ENCODE measurements at places on chromosomes 3 and 15.

DNA sequence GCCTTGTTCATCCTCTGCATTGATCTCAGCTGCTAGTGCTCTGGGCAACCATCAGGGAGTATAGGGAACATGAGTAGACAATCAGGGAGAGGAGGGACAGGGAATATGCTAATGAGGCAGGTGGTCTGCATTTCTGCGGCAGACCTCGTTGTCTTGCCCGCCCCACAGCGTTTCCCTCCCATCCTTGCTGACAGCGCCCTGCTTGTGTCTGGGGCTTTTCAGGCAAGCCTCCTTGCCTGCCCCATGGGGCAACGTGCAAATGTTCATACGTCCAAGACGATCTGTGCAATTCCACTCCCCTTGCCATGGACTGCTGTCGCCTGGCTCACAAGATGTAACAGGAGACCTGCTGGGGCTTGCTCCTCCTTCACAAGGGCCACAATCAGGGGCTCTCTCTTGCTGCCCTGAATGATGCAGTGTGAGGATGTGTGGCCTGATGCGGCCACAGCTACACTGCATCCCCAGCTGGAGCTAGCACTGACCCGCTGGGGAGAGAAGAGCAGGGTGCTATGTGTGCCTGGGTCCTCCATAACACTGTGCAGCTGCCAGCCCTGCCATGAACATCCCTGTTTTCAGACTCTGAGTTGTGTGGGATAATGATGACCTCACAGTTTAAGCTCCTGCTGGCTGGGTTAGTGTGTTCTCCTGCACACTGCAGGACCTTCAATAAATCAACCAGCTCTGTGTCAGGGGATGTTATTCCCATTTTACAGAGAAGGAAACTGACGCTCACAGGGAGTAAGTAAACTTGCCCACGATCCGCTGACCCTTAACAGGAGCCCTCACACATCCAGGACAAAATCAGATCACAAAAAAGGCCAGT, 211.3 kb downstream of the KLF13 start:
- no peak for DNase-seq

DNA sequence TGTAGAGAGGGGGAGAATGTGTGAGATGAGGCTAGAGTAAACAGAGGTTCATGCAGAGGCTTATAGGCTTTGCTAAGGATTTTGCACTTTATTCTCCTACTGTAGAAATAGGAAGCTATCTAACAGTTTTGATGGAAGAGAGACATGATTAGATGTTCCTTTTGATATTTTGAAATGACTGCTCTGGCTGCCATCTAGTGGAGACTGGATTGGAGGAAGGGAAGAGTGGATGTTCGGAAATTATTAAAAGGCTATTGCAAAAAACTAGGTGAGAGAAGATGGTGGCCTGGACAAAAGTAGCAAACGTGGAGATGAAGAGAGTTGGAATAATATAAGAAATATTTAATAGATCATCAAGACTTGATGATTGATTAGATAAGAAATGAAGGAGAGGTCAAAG, 42.2 kb downstream of the SYN2 start:
- peak; percentile 14 for DNase-seq

- peak; percentile 58 for DNase-seq
Measured at GRCh38 chr3:146589899-146590508, 15.1 kb downstream of the PLSCR5 start.

DNA sequence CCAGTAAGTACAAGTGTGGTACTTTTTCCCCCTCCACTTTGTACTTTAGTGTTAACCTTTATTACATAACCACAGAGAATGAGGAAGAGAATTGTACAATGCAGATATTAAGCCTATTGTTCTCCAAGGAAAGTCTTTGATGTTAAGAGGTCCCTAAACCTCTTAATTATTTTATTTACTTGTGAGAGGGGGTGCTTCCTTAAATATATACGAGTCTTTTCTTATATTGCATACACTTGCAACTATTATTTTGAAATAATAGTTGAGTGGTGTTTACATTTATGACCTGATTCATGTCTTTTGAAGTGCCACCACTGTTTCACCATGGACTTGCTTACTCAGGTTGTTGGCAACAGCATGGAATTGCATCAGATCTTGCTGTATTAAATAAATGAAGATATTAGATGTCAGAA, 10.1 kb downstream of the USP3 start:
- no peak for DNase-seq

DNA sequence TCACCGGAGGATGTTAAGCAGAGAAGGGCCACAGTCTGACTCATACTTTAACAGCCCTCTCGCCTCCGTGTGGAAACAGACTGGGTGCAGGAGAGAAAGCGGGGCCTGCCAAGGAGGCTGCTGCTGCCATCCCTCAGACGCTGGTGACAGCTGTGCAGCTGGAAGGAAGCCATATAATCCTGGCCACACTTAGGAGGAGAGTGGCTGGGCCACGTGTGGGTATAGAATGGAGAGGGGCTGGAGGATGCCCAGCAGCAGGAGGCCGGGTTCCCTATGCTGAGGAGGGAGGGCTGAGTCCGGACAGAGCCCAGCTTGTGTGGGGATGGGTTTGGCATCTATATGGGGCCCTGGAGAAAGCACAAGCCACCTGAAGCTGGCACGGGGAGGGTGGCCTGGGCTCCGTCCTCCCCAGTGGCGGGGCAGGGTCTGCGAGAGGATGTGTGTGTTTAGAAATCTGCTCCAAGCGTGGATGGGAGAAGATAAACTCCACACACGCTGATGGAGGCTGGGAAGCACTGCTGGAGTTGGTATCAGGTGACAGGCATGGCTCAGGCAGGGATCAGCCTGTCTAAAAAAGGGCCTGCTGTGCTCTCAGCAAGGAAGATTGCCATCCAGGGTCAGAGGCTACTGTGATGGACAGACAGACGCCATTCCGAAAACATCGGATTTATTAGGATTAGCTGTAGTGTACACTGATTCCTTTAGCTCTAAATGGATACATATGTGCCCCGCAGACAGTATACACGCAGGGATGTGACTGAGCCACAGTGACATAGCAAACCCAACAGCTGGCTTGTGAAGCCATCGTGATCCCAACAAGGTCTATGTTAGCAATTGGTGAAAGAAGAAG, 15.9 kb downstream of the ABTB1 start:
- peak; percentile 86 for DNase-seq

GRCh38 chr15:96273317-96274086, 57.0 kb upstream of the NR2F2 start:
- no peak for DNase-seq

DNA sequence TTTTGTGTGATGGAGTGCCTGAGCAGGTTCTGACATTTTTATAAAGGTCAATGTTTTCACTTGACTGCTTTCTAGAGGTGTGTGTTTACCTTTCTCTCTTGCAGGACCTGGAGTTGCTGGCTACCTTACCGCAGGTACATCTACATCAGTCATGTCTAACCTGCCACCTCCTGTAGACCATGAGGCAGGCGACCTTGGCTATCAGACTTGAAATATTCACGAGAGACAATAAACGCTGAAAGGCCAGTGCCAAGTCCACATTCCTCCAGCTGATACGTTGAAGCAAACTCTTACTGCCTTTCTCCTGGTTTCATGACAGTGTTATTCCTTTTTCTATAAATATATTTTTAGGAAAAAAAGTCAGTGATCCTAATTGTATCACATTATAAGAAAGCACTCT, 59.0 kb upstream of the ACKR4 start:
- no peak for DNase-seq

- DNase-seq: no peak
Measured at GRCh38 chr15:61367953-61368352, 138.9 kb upstream of the RORA start.

Measured in muscle of leg (tissue), 16 donors.